ENCODE measurements at places on chromosomes 4 and X.
A peak's percentile ranks its signal among the peaks of the same experiment; 100 is the strongest.

GRCh38 chr4:35883108-35883507 lies 361.2 kb downstream of the ARAP2 start:
- no peak for DNase-seq

DNA sequence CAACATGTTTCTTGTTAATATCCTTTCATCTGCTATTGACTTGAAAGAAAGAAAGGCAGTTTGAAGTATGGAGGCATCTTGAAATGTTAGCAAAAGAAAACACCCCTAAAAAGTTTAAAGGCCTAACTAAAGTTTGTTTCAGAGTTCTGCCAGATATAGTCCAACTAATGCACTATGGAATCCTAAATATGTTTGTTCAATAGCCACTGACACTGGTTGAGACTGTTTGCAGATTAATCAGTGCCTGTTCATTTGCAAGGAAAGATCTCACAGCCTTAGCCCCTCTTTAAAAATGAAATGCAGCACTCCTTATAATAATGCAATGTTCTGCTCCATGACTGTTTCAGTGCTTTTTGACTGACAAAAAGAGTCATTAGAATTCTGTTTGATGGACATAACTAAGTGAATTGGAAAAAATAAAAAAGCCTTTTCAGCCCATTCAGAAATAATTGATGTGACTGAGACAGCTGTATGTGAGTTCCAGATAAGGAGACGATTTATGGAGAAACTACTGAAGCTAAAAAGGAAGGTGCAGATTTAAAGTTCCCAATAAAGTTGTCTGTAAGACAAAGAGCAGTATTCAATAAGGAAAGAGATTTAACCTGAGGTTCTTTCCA lies 192.0 kb downstream of the PCDH7 start:
- no peak for DNase-seq

DNA sequence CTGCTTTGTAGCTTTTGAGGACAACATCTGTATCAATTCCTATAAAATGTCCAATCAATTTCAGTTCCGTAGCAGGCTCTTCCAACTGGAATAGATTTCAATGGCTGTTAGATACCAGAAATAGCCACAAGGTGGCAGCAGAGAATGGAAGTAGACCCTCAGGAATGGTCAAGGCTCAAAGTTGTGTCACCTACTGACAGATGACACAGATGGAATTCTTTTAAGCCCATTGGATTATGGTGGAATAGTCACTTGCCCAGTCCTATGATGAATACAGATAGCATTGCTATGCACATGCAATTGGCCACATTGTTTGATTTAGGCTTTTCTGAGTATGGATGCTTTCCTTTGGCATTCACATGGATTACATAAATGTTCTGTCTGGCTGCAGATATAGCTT lies 130.4 kb upstream of the RADX start:
- DNase-seq = peak; percentile 78

DNA sequence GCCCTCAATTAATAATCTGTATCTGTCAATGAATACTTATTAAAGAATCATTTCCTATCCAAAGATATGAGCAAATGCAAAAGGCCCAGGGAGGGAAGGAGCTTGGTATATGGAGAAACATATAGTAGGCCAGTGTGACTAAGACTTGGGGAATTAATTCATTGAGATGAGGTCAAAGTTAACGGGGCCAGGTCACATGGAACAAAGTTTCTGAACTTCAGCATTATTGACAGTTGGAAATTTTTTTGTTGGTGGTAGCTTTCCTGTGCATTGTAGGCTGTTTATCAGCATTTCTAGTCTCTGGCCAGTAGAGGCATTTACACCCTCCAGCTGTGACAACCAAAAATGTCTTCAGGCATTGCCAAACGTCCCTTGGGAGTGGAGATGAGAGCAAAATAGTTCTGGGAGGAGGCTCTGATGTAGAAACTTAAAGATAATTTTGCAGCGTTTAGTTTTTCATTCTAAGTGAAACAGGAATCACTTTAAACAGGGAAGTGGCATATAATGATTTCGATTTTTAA lies 202.0 kb downstream of the SLC4A4 start:
- no peak for DNase-seq

- DNase-seq = peak; percentile 1
These were observed 89.1 kb downstream of the NAA11 start for GRCh38 chr4:79236785-79237184.

DNA sequence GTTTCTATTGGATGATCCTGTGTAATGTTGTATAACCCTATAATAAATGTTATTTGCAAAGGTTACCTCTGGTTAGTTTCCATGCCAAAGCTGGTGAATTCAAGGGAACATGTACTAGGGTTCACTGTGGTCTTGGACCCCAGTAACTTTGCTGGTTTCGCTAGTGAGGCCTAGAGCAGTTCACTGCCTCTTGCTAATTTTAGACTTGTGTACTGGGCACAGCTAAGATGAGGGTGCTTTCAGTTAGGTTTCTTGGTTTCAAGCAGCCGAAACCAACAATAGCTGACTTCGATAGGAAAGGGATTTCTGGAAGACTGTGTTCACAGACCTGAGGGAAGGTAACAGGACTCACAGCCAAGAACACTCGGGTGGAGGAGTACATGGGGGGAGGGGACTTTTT lies 215.5 kb upstream of the BCOR start:
- no peak for DNase-seq

- peak; percentile 0 for DNase-seq
These were observed 512.0 kb upstream of the FAT1 start for GRCh38 chr4:187235456-187236170.

DNA sequence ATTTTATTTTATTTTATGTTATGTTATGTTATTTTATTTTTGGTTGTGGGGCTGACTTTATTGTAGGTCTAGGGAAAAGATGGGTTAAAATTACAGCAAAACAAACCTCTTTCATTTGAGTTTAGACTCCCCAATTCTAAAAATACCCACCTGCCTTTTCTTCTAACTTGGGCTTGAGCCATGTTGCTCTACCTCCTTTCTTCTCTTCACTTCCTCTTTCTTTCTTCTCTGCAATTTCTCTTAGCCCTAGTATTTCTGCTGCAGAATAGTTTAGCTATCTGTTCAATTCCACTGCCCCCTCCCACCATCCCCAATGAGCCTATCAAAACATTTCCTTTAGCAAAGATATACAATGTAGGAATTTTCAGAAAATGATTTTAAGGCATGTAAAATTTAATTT lies 653.3 kb downstream of the ARAP2 start:
- DNase-seq = no peak

GRCh38 chr4:15947684-15948083 lies 9.1 kb upstream of the FGFBP1 start:
- DNase-seq = no peak

DNA sequence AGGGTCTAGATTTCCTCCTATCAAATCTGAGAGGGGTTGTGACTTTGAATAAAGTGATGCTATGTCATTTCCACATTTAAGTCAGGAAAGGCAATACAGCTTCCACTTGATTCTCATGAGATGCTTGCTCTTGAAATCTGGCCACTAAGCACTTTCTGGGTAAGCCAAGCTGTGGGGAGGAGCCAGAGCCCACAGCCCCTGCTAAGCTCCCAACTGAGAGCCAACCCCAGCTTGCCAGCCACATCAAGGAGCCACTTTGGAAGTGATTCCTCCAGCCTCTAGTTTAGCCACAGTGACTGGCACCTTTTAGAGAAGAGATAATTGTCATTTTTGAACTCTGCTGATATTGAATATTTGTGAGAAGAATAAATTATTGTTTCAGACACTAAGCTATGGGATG lies 1441.5 kb upstream of the IGFBP7 start:
- peak; percentile 32 for DNase-seq

- peak; percentile 40 for DNase-seq
These were observed 63.3 kb downstream of the GPAT3 start for GRCh38 chr4:83599183-83599582.

GRCh38 chr4:2049811-2050210 lies 9.3 kb upstream of the NAT8L start:
- DNase-seq = no peak

DNA sequence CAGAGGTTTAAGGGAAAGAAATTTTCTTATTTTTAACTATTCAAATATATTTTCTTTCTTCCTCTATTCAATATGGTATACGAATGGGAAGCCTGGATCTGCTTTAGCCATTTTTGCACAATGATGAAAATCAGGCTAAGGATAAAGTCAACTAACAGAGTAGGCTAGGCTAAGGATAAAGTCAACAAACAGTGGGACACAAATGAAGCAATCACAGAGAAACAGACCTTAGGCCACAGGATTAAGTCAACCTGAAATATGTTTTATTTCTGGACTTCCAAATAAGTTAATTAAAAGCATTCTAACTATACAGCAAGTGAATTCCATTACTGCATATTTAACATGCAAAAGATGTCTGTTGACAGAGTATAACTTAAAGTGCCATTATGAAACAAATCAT lies 17.0 kb downstream of the DYNLT3 start:
- no peak for DNase-seq

DNA sequence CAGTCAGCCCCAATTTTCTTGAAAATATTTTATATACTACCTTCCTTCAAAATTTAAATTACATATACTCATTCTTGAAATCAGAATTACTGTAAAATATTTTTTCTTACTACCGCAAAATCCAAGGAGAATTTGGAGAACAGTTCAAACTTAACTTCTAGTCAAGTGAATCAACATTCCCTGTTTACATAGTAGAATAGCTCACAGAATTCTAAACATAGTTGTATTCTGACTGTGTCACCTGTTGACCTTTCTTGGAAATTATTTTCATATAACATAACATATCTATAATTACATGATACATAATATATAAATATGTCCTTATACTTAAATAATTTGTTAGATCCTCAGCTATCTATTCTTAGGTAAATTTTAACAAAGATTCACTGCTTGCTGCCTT lies 31.0 kb upstream of the FGF5 start:
- DNase-seq = no peak

DNA sequence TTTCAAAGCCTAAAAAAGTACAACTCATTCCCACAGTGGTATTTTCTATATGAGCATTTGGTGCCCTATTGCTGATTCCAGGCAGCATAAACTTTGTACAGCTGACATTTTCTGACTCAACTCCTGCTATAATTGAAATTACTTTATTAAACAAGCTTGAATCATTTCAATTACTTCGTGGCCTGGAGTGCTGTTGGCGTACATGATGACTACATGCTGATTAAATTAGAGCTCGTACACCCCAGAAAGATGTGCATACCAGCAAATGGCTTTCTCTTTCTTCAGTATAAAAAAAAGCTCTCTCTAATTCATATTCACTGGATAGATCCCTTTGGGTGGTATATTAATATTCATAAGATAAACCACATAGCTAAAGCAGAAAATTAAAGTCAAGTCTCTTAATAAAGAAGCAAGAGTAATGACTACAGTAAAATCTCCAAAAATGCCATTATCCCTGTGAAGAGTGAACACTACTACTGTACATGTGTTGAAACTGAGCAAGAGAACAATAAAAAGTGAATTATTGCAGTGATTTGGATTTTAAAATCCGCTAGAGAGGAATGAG lies 245.0 kb upstream of the IGFBP7 start:
- DNase-seq = no peak

DNA sequence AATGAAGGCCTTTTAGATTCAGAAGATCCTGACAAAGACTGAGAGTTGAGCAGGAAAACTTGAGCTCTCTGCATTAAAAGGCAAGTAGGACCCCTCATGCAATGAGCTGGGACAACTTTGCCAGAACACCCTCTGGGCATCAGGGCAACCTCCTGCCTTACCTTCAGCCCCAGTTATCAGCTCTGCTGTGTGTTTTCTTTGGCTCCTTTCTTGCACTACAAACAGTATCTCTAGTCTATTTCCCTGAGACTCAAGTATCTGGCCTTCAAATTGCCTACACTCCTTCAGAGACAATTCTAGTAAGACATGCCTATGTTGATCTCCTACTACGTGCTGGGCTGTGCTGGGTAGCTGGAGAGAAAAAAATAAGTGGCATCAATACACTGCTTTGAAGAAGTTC lies 192.2 kb downstream of the MID1IP1 start:
- no peak for DNase-seq

DNA sequence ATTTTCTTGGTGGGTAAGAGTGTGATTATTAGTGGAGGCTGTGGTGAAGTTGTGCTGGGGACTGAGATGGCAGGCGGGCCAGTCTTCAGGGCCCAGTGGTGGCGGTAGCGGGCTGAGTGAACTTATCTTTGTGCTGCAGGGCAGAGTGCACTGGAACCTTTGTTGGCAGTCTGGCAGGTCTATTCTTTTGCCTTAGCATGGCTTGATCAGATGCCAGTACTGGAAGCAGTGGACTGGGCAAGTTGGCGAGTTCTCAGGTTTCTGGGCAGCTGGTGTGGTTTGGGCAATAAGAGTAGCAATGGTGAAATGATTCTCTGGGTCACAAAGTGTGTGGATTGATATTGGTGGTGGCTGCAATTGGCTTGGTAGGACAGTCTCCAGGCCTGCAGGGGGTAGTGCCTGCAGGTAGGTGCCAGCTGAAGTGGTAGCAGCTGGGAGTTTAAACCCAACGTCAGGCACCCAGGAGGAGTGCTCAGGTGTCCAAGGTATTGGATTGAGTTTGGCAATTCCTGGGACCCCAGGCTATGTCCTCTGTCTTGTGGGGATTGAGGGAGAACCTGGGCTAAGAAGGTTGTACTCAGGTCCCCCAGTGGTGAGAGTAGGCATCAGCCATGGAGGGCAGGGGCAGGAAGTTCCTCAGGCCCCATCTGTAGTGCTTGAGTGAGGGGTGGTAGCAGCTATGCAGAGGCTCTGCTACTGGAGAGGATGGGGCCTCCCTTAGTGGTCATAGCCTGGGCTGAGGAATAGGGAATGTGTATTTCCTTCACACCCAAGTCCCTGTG lies 34.9 kb upstream of the SLC25A14 start:
- peak; percentile 12 for DNase-seq

DNA sequence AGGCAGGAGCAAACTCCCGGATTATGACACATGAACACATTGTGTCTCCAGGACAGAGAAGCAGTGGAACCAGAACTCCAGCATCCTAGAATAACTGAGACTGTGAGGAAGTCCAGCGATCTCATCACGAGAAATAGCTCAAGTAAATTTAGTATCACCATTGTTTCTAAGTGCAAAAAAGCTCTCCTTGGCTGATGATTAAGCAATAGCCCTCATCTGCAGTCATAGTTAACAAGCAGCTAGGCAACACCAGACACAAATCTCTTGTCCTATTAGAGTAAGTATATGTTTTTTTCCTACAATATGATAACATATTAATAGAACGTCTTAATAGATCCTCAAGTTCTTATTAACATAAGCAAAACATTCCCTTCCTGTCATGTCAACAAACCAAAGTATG lies 2.4 kb upstream of the CFAP299 start:
- DNase-seq = no peak

DNA sequence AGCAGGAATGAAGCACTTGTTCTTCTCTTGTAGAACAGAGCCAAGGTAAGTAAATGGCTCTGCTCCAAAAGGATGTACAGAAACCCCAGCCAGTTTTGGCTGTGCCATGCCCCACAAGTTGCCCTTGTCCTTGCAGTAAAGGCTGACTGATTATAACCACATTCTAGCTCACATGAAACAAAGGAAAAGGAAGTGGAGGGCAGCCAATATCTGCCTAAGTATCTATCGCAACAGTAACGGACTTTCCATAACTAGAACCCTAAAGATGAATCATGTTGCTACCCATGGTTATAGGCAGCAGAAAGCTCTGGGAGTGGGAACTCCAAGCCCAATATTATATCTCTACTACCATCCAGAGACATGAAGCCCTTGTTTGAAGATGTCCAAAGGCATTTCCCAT lies 95.7 kb downstream of the COMMD8 start:
- no peak for DNase-seq
